Memory B cell (primary cell): ENCODE measurements at places on chromosomes 2 and 18.

GRCh38 chr2:30288561-30288960 is 57.2 kb downstream of the LBH start:
- DNase-seq = no peak

GRCh38 chr18:13240060-13240725 is 21.6 kb downstream of the LDLRAD4 start:
- no peak for DNase-seq

DNA sequence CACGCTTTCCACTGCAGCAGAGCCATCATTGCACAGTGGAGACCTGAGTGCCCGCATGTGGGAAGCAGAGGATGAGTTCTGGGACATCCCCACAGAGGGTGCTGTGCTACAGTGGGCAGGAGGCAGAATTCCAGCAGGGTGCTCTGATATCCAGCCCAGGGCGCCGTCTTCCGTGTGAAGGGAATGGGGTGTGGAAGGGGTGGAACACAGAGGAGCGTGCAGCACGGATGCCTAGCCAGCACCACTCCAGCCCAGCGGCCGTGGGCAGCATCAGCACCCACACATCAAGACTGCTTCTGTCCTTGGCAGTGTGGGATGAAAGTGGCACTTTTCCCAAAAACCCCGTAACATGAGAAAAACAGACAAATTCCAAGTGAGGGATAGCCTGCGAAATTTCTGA is 134.3 kb downstream of the ZNF236 start:
- DNase-seq = no peak

DNA sequence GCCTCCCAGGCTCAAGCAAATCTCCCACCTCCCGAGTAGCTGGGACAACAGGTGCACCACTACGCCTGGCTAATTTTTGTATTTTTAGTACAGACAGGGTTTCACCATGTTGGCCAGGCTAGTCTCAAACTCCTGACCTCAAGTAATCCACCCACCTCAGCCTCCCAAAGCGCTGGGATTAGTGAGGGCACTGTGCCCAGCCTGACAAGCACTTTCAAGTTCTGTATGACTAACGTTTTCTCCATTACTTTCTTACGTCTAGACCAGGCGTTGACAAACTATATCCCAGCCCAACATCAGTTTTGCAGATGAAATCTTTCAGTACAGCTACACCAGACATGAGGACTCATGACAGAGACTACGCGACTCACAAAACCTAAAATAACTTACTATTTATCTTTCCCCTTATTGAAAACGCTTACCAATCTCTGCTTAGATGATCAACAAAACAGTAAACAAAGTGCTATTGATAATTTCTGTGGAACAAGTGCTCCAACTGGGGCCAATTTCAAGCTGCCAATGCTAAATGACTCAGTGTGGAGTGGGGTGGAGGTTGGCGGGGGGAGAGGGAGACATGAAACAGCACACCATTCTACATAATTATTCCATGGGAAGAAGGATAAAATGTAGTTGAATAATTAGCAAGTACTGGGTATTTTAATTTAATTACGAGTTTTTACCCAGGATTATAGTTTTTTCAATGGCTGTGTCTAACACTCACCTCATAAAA is 59.1 kb downstream of the SAP130 start:
- no peak for DNase-seq

DNA sequence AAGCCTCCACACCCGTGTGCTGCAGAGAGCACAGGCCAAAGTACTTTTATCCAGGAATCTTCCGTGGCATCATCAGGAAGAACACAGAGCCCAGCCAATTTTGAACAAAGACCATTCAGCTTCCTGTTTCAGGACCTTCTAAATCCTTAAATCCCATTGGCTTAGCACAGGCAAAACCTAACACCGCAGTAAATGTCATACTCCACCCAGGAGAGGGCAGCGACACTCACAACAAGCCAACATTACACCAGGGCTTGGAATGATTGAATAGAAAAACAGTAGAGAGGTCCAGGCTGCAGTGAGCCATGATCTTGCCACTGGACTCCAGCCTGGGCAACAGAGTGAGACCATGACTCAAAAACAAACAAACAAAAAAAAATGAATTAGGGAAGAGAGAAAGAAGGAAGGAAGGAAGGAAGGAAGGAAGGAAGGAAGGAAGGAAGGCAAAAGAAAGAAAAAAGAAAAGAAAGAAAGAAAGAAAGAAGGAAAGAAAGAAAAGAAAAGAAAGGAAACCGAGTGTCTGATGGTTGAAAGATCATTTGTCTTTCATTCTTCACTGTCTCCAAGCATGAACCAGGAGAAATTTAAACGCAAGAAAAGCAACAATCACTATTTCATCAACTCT is 144.6 kb upstream of the SATB2 start:
- DNase-seq = no peak

- DNase-seq = no peak
These were observed 92.7 kb upstream of the PARD3B start for GRCh38 chr2:204452464-204453023.

DNA sequence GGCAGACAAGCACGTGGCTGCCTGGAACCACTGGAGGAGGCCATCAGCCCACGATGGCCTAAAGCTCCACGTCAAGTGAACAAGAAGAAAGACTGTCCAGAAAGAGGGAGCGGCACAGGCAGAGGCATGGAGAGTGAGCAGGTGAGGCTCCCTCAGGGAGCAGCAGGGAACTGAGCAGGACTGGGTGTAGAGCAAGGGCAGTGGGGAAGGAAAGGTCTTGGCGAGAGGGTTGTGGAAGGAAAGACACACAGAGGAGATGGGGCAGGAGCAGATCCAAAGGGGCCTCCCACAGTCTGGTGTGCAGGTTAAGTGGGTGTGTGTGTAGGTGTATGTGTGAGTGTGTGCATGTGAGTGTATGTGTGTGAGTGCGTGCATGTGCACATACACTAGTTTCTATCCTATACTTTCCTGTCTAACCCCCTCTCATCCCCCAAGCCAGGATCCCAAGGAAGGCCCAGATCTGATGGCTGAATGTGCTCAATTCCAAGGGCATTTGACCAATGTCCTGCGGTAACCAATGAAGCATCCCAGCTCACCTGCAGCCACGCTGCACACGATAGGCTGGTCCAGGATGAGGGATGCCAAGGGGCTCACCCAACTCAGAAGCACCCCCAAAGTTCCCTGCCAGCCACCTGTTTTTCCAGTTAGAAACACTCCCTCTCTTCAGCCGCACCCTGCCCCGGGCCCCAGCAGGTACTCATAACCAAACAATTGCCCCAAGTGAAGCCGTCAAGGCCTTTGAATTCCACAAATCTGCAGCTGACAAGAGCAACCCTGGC is 262.5 kb upstream of the RAB6C start:
- no peak for DNase-seq

DNA sequence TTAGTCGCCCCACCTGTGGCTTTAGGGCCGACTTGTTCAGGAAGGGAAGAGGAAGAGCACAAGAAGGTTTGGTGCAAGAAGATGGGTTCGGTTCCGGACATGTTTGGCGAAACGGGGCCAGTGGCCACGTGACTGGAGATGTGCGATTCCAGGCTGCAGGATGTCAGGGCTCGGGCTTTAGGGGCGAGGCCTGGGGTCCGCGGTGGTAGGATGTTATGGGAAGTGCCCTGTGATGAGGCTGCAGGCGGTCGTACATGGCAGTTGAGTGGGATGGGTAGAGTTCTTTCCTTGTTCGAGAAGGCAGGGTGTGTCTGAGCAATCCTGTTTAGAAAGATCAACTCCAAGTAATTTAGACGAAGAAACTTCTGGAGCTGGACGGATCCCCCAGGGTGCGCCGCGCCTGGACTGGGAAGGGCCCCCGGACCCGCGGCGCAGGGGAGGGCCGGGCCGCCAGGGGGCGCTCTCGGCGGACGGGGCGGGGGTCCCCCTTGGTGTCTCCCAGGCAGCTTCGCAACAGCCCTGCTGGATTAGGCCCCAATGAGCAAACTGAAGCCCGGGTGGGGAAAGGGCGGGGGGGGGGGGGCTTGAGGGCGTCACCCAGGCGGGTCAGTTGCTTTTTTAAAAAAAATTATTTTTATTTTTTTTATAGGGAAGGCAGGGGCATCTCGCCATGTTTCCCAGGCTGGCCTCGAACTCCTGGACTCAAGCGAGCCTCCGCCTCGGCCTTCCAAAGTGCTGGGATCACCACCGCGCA is 17.2 kb upstream of the SDC1 start:
- DNase-seq = no peak

DNA sequence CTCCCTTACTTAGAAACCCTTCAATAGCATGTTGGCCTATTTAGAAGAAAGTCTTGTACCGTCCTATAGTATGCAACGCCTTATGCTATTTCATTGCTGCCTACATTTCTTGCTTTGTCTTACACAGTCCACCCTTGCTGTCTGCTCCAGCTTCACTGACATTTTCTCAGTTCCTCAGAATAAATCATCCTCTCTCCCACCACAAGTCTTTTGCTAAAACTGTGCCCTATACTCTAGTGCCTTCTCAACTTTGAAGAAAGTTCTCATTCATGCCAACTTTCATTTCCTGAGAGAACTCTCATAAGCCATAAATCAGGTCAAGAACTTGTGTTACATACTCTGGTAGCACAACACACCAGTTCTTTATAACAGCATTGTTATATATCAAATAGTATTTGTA is 54.3 kb upstream of the COL3A1 start:
- no peak for DNase-seq

DNA sequence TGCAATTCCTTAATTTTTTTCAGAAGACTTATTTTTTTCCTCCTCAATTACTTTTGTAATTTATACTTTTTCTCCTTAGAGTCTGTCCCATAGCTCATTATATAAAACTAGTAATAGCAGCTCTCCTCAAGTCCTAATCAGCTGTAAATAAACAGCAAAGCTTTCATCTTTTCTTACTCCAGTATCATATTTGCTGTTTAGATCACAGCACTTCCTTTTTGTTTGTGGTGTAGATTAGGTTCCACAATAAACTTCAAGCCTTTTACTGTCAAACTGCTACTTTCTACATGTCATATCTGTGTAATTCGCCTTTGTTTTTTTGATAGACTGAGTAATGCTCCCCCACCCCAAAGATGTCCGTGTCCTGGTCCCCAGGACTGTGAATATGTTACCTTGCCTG is 25.5 kb downstream of the GCG start:
- DNase-seq = no peak

- DNase-seq = no peak
These were observed 243.8 kb downstream of the CYP26B1 start for GRCh38 chr2:71903841-71904240.

DNA sequence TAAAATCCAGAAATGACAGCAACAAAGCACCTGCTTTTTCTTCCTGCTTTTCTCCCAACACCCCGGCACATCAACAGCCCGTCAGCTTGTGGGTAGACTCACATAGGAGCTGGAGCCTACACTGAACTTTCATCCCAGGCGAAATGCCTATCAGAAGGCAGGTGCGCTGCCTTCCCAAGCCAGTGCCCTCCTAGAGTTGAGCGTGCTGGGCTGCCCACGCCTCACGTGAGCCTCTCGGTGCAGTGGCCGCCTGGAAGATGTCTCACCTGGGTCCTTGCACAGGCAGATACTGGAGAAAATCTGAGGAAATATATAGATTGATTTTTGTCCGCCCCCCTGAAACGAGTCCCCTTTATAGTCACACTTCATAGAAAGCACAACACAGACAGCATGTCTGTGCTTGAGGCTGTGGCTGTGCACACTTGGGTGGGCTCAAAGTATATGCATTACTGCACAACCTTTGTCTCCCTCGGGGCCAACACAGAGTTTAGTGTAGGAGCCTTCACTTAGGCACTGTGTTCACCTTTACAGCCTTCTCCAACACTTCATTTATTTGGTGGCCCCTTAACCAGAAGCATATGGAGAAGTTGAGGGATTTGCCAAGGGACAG is 112.5 kb downstream of the SMAD7 start:
- DNase-seq = no peak

DNA sequence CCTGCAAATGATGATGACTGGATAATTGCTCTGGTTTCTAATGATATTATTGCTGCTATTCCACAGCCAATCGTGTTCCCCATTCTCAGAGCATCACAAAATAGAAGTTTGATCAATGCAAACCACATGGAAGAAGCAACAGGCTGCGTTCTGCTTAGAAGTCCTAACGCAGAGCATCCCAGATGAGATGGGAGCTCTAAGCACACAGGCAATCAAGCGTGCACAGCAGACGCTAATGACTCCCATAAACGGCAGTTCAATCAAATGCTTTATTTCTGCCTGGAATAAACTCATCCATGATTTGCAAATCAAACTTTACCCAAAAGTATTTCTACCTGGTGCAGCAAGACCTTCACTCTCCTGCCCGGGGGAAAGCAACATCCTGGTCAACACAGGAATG is 304.2 kb downstream of the FBXO15 start:
- DNase-seq = no peak

DNA sequence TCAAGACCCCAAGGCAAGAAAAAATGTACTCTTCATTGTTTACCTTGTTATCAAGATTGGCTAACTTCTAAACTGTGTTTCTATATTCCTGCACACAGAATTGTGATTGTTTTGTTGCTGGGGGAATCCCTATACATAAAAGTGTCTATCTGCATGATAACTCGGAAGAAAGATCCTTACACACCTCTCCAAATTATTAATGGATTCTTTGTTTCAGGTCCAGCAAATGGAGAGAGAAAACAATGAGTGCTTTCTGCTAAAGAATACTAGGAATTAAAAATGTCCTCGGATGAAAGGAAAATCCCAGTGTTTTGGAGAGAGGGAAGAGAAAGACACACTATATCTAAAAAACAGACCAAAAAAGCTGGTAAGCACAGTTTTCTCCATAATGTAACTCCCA is 6.2 kb upstream of the DAPL1 start:
- no peak for DNase-seq

DNA sequence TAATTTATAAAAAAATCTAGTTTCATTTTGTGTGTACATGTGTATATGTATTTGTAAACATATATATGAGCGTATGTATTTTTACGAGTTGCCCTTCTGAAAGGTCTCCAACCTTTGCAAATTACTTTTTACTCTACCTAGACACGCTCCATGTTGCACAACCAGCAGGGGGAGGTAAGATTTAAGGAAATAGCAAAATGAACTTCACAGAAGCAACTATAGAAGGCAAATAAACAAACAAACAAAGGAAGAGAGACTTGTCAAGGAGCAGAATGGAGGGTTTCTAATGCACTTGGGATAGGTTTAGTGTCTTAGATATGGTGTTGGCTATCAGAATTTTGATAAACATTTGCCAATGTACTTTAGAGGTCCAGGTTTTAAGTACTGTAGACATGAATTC is 820.5 kb upstream of the POU3F3 start:
- DNase-seq = no peak

GRCh38 chr2:204550751-204551511 is 5.7 kb downstream of the PARD3B start:
- DNase-seq = no peak

DNA sequence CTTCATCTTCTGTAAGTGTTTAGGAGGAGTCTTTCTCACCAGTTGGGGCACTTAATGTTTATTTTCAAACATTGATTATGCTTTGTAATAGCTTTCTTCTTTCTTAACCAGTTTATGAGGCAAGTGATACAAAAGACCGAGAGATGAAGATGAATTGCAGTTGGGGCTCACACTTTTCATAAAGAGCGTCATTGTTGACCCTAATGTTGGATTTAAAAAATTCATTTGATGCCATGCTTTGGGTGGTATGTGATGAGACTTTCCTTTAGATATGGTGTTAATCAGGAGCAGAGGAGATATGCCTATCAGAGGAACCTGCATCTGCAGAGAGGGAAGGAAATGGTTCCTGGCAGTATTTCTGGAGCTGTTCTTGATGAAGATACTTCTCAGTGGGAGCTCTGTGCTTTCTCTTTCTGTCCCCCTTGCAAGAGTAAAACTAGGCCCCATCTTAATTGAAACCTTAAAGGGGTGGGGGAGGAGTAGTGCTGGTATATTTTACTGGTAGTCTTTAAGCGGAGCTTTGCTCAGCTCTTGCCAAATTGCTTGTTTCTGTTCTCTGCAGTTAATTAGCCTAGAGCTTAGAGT is 2.3 kb downstream of the EML4 start:
- no peak for DNase-seq
